Ascending aorta (tissue), 2 donors: ENCODE measurements at places on chromosomes 3 and 15. TPM values are rescaled to one million over a fixed set of nuclear protein-coding genes. Genes with fewer than 3 reads are reported as not detected.

Gene MASP1
- total RNA-seq, result 2.6 TPM

Gene SLC9A9
- 63.4 TPM for total RNA-seq

Gene ZNF860
- 0.43 TPM for total RNA-seq

Gene NECTIN3
- total RNA-seq, result 104 TPM

Gene CNTN4
- total RNA-seq, result 37.5 TPM

Gene TPRG1
- total RNA-seq, result 6.4 TPM
